ENCODE measurements at places on chromosomes 12 and 14. TPM values are rescaled to one million over a fixed set of nuclear protein-coding genes. Genes with fewer than 3 reads are reported as not detected.
A peak's percentile ranks its signal among the peaks of the same experiment; 100 is the strongest.

DNA sequence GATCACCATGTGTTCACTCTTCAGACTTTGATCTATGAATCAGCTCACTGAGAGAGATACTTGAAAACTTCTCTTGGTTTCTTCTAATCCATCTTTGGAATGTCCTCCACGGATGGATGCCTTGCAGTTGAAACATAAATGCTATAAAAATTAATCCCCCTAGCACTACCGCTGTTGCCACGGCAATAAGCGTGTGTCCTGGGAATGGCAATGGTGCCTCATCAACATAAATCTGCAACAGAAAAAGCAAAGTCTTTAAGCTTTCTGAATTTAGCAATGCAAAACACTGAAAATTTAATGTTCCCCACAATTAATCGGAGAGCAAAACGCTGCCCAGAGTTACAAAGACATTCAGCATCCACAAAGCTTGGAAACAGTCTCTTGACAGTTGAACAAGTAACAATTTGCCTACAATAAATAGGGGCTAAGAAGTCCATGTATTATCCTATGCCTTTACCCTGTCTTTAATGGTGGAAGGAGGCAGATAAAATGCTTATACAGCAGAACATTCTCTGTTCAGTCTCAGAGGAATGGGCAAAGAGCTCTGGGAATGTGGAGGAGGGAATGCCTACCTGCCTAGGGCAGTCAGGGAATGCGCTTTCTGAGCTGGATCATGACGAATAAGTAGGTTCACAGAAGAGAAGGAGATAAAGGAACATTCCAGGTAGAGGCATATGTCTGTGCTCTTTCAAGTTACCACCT, 70.9 kb upstream of the PPP4R3A start:
- DNase-seq, result no peak

GRCh38 chr12:52184813-52185212, 7.0 kb downstream of the KRT80 start:
- no peak for DNase-seq

GRCh38 chr12:22299294-22299912, 35.1 kb downstream of the ST8SIA1 start:
- no peak for DNase-seq

DNA sequence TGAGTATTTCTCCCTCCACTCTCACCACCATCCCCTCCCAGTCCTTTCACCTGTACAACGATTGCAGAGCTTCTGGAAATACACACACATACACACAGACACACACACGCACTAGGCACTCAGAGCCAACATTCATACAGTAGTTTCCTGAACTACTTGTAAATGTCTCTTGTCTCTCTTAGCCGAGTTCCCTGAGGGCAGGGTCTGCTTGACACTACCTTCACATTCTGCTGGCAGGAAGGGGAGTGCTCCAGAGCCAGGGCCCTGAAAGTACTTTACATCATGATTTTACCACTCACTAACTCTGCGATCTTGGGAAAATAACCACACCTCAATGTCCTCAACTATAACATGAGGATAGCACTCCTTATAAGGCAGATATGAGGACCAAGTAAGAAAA, 82.7 kb downstream of the GAS2L3 start:
- no peak for DNase-seq

GRCh38 chr14:91143862-91144261, 30.0 kb downstream of the DGLUCY start:
- no peak for DNase-seq

- no peak for DNase-seq
These were observed 1526.6 kb upstream of the FLRT2 start for GRCh38 chr14:84003346-84003745.

DNA sequence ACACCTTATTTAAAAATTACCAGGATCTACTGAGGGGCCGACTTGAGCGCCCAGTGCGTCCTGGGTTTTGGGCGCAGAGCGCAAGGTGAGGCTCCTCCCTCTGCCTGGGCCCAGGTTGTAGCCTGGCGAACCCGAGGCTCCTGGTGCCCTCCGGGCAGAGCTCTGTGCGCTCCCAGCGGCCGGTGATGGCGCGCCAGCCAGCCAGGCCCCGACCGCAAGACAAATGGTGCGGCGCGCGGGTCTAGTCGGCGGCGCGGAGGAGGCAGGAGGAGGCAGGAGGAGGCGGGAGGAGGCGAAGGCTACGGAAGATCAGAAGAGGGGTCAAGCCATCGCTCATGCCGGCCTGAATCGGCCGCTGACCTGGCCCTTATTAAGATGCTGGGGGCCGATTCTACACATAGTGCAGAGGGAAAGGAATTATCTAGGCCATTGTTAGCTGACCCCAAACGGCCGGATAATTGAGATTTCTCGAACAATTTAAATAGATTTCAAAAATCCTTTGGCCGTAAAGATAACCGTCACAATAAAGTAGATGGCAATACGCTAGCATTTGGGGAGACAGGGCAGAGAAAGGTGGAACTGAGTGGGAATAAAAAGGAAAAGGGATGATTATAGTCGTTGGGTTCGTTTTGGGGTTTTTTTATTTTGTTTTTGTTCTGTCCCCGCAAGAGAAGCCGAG, 2.8 kb downstream of the TBX5 start:
- peak; percentile 75 for DNase-seq

GRCh38 chr14:23366426-23366921, 1.5 kb upstream of the EFS start:
- no peak for DNase-seq

DNA sequence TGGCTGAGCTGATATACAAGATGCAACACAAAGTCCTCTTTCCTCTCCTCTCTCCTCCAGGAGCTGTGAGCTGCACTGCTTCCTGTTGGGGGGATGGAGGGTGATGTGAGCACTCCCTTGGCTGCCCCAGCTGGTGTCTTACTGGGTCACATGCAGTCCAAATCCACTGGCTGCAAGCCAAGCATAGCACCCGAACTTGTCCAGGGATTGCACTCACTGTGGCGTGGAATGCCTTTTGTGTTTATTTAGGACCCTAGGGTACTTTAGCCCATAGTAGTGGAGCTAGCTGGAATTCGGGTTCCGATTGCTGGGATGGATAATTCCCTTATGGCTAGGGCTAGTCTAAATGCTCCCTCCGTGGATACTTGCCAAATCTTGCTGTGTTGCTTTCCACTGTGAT, 424.9 kb upstream of the SYT1 start:
- no peak for DNase-seq

- DNase-seq, result no peak
These were observed 26.1 kb upstream of the CIPC start for GRCh38 chr14:77071938-77072388.

- no peak for DNase-seq
These were observed 42.9 kb upstream of the NT5DC3 start for GRCh38 chr12:103883908-103884307.

GRCh38 chr12:122684297-122684813, 18.8 kb downstream of the HCAR2 start:
- DNase-seq, result no peak

The TSPAN11 gene
- total RNA-seq, result 9.2 TPM

DNA sequence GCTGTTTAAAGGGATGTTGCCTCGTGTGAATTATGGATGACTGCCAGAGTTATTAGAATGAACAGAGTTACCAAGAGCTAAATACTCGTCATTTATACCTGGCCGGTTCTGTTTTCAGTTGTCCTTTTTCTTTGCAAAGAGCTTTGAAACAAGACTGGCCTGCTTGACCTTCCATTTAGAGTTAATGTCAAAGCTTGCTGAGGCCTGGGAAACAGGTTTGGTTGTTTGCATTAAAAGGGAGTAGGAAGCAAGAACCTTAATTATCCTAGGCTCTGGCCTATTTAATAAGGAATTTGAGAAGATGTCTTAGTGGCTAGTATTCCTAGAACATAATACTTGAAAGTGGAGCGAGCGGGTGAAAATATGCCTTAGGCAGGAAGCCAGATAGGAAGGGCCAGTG, 233.3 kb downstream of the CACNA1C start:
- no peak for DNase-seq

The MYBPC1 gene
- total RNA-seq, result not detected

DNA sequence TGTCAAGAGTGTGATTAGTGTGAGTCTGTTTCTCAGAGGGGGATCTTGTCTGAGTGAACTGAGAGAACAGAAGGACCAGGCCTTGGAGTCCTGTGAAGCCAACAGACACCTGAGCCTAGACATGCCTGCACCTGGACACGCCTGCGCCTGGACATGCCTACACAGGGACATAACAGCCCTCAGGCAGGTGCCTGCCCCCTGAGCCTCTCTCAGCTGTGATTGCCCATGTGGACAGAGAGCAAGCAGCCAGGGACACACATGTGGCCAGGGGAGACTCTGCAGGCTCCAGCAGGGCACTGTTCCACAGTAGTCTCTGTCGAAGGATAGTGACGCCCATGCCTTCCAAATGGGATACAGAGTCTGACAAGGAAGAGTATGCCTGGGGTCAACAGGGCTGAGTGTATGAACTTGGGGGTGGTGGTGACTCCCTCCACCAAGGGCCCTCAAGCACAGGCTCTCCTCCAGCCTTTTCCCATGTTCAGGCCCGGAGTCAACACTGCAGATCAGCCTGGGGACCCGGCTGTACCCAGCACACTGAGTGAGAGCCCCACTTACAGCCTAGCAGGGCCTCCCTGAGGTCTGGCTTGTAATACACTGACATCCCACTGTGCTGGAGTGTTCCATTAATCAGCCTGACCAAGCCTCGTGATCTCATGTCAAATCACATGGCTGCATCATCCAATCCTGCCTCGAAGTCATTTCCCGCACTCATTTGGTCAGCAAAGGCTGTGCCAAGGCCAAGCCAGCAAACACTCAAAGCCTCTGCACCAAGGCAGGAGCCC, 173.0 kb downstream of the CALM1 start:
- no peak for DNase-seq

DNA sequence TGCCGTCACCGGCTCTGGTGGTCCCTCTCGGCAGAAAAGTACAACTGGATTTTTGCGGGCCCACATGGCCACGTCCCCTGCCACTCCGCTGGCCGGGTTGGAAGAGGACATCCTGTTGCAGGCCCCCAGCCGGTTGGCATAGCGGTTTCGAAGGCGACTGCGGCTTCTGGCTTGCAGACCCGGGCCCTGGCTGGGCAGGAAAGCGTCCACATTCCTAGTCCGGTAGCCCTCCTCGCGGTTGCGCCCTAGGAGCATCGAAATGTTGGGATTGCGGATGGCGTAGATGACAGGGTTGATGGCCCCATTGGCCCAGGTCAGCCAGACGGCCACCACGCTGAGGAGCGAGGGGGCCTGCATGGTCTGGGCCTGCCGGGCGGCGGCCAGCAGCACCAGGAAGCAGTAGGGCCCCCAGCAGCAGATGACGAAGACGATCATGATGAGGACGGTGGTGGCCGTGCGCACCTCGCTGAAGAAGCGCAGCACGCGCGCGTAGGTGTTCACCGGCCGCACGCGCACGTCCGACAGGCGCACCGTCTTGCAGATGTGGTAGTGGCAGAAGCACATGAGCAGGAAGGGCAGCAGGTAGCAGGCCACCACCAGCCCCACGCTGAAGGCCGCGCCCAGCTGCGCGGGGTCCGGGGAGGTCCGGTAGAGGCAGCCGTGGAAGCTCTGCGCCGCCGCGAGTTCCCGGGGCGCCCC, 1.2 kb downstream of the GPR135 start:
- no peak for DNase-seq

DNA sequence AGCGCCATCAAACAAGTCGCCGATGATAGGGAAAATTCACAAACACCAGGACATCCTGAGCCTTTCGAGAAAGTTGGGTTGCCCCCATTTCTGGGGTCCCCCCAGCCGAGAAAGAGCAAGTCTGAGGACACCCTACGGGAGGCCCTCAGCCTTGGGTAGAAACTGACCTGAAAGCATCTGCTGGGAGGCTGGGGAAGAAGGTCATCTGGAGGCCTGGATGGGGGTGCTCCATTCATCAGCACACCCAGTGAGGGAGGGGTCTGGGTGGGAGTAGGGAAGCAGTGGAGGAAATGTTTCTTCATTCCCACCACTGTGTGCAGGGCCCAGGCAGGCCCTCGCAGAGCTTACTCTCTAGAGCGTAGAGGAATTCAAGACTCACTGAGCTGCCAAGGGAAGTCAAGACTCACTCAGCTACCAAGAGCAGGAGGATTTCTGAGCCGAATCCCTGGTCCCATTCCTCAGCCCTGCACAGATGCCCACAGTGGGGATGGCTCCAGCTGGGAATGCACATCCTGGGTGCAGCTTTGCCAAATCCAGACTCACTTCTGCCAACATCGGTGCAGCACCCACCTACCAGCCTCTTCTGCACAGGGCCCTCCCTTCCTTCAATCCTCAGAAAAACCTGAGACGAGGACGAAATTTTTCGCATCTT, 38.1 kb downstream of the DIO3 start:
- DNase-seq, result peak; percentile 62

The CHFR gene
- total RNA-seq, result 63.3 TPM

DNA sequence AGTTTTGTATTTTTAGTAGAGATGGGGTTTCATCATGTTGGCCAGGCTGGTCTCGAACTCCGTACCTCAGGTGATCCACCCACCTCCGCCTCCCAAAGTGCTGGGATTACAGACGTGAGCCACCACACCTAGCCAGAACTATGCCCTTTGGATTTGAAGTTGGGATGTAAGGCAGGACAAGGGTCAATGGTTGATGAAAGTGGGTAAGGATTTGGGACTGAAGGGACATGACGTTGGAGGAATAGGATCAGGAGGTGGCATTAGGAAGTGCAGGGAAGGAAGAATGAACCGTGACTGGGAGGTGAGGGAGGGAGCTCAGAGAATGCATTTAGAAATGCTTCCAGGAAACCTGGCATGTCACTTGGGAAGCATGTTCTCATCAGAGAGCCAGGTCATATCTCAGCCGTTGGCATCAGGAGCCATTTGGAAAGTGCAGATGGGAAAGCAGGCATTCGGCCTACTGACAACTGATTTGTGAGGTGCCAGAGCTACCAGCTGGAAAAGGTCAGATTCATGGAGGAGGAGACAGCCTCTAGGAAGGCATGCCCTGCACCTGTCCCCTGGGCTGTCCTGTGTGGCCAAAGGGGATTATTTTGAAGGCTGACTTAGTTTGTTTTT, 2.2 kb downstream of the CRADD start:
- DNase-seq, result no peak

DNA sequence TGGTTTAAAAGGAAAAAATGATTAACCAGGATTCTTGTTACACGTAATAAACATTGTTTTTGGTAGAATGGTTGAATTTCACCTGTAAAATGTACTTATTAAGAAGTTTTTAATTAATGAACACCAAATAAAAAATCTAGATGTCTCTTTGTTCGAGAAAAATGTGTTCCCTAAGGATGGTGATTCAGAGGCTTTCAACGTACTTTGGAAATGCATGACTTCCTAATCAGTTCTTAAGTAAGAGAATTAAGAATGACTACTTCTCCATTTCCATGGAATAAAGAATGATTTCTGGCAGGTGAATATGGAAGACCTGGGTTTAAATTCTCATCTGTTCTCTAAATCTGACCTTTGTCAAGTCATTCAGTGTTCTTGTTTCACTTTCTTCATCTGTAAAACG, 428.6 kb downstream of the KCNH5 start:
- no peak for DNase-seq

- DNase-seq, result no peak
These were observed 98.1 kb downstream of the NCOR2 start for GRCh38 chr12:124469193-124469888.

GRCh38 chr14:74713395-74713735, 421 bp downstream of the FCF1 start:
- no peak for DNase-seq

The EDDM3A gene
- not detected for total RNA-seq

DNA sequence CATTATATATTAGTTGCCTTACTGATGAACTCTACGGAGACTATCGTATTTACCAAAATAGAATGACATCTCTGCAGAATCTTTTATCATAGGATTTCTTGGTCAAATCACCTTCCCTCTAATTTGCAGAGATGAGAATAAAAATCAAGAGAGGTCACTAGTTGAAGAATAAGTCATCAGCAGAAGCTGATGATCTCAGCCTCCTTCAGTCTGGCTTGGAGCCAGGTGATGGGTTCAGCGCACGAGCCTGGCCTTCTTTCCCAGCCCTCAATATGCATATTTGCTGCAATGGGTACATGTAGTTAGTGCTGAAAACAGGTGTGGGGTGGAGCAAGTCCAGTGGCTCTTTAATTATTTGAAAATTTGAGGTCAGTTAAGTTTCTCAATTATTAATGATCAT, 19.2 kb upstream of the EMP1 start:
- no peak for DNase-seq

Measured in osteocyte (in vitro differentiated cells).